ENCODE measurements at places on chromosomes 2 and 18. TPM values are rescaled to one million over a fixed set of nuclear protein-coding genes. Genes with fewer than 3 reads are reported as not detected.

Gene ANKRD30B
- not detected for polyA plus RNA-seq

Gene IL36B
- polyA plus RNA-seq: not detected

Gene CHRND
- 0.13 TPM for polyA plus RNA-seq

Gene SERPINB3
- polyA plus RNA-seq: not detected

Gene COA5
- 36.3 TPM for polyA plus RNA-seq

DNA sequence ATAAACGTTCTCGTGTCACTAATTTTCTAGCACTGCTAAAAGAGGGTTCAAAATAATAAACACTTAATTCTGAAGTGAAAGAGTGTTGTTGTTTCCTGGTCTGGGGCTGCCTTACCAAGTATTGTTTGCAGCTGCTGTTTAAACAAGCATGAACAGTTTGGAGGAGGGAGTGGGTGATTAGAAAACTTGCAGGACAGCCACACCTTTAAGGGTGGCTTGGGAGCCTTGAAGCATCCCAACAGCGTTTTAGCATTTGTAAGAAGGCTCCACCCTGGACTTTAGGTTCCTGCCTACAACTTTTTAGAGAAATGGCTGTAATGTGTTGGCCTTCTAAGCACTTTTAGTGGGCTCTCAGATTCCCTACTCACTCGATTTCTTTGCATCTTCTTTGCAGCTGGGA lies 371.6 kb downstream of the TGIF1 start:
- no peak for DNase-seq

DNA sequence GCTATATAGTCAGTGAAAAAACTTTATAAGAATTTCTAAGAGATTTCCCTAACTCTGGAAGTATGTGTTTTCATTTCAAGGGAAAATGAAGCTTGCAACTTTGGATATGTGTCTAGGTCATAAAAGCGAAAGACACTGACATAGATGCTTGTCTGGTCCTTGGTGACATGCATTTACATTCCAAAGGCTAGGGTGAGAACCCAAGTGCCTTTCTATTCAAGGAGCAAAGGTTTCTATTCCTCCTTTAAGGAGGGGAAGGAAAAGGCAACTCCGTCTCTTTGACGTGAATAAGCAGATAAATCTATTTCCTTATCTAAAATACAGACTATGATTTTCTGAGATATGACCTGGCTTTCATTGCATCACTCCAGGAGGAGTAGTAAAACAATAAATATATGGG lies 261.1 kb downstream of the CDH7 start:
- no peak for DNase-seq

DNA sequence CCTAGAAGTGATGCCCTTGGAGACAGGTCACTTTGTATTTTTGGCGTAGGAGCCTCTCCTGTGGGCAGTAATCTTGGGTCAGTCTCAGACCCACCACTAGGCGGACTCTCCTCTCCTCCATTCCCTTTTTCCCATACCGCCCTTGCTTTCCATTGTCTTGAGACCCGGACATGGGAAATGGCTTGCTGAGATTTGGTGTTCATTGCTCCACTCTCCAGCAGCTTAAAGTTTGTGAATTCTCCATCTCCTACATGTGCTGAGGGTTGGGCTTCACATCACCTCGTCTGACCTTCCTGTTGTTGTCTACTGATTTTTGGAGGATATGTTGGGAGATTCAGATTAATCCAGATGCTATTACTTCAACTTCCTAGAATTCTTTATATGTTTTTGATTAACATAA lies 159.2 kb upstream of the RAB12 start:
- no peak for DNase-seq

- no peak for DNase-seq
These were observed 2.9 kb upstream of the COQ10B start for GRCh38 chr2:197450465-197450864.

- no peak for DNase-seq
These were observed 110.1 kb downstream of the MREG start for GRCh38 chr2:215903203-215903602.

DNA sequence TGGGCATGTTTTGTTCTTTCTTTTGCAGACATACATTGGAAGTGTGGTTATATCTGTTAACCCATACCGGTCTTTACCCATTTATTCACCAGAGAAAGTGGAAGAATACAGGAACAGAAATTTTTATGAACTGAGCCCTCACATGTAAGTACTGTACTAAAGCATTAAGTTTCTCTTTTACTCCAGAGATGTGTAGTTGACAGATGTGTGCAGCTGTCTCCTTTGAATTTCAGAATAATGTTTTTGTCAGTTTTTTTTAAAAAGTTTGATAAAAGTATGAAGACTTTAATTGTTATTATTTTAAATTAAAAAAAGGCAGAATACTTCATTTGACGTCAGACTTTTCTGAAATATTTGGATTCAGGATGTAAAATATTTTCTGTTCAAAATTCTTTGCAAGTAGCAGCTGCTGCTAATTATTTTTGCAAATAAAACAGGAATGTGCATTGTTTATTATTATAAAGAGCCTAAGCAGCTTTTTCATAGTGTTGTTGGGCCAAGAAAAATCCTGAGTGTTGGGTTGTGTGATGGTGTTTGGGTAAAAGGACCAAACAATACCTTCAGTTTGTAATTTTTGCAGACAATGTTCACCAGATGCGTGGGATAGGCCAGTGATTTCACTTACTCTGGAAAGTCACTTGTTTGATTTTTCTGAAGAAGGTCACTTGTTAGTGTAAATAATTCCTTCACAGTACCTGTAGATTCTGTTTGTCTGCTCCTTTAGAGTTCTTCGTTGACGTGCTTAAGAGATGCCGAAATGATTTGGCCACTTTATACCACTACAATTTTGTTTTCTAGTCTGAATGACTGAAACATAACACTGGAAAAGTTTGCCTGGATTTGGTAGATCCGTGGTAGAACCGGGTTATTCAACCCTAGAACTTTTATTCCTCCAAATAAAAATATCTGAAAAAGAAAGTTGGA lies 51.1 kb downstream of the MYO1B start:
- DNase-seq: no peak

GRCh38 chr2:7620255-7620654 lies 703.0 kb downstream of the RNF144A start:
- no peak for DNase-seq

- no peak for DNase-seq
These were observed 382.3 kb upstream of the CRIM1 start for GRCh38 chr2:35973132-35973736.

GRCh38 chr2:8494589-8494988 lies 187.3 kb upstream of the ID2 start:
- DNase-seq: no peak

DNA sequence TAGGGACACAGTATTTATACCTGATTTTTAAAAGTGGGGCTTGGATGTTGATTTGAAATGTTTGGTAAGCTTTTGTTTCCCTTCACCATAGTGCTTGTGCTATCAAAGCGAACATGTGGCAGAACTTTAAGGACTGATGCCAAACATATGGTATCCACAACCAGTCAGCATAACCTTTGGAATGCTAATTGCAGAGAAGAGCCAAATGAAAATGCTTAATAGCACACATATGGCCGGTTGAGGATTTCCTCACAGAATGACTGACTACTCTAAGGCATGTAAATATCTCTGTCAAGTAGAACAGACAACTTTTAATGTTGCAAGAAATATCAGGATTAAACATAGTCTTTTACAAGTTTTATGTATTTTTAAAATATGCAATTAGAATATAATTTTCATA lies 120.9 kb upstream of the COL3A1 start:
- DNase-seq: no peak

DNA sequence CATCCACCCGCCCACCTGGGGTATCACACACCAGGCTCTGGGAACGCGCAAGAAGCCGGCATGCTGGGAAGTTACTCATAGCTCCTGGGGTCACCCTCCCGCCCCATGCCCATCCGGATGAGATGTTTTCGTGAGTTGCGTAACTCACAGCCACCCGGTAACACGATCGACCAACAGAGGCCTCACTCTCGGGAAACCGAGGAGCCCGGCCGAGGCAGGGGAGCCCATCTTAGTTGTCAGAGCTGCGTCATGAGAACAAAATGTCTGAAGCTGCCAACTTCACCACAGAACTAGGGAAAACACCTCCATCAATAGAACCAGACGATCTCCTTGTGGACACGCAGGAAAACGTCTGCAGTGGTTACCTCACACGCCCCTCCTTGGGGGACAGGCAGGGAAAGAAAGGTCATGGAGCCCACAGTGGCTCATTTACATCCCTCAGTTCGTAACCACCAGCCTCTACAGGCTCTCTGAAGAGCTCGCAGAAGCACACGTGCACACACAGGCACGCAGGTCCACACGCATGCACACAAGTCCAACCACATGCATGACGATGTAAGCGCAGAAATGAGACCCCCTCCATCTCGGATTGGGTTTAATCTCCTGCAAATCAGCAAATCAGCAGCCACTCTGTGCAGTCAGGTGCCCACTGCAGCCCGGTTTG lies 26.2 kb downstream of the ADI1 start:
- DNase-seq: no peak

DNA sequence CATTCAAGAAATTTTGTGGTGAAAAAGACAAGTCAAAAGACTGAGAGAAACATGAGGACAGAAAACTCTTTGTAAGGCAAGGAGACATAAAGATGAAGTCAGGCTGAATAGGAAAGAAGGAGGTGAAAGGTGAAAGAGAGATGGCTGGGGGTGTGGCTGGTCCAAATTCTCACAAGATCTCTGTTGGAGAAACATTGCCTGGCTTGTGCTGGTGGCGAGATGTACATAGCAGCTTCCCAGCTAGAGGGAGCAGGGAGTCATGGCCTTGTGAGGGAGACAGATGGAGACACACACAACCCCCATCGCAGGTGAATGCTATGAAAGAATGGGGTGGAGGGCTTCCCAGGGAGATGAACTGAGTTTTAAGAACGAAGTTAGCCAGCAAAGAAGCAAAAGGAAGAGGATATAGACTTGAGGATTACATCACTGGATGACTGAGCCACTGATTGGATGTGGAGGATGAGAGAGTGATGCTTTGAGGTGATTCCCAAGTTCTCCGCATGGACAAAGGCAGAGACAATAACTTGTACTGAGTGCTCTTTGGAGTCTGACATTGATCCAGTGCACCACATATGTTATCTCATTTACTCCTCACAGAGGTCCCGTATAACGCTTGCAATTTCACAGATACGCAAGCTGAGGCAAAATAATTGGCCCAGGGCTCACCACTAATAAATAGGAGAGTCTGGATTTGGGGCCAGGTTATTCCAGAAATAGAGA lies 3.7 kb upstream of the EMX1 start:
- DNase-seq: no peak

DNA sequence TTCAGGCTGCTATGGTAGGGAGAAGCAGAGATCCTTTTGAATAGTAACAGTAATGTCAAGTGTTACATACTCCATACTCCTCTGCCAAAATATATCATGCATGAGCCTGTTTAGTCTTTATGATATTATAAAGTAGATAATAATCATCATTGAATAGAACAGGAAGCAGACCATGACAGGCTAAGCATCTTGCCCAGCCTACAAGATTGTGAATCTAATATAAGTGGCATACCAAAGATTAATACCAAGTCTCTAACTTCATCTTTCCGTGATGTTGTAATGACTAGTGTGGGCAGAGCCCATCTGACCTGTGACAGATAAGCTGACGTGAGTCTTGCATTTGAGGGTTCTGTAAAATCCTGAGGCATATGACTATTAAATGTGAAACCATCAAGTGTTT lies 13.1 kb downstream of the NDUFB3 start:
- DNase-seq: no peak

GRCh38 chr2:134344954-134345697 lies 91.3 kb downstream of the MGAT5 start:
- no peak for DNase-seq

DNA sequence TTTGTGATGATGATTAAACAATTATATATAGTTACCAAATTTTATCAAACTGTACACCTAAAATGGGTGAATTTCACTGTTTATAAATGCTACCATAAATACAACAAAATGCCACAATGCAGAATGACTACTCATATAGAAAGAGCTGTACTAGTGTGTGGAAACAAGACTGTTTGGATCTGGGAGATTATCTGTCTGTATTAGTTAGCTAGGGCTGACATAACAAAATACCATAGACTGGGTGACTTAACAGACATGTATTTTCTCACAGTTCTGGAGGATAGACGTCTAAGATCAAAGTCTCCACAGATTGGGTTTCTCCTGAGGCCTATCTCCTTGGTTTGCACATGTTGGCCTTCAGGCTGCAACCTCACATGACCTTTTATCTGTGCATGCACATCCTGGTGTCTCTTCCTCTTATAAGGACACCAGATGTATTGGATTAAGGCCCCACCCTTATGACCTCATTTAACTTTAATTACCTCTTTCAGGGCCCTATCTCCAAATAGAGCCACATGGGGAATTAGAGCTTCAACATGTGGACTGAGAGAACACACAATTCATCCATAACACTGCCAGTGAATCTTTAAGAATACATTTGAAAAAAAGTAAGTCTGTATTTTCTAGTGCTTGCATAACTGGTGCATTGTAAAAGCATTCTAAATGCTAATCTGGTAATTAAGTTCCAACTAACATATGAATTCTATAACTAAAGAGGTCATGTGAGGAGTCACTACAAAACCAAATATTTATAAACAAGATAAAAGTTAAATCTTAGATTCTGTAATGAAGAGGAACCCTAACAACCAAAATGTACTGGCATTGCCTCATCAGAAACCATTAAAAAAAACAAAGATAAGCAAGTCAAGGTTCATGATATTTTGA lies 699.6 kb downstream of the NYAP2 start:
- DNase-seq: no peak

- DNase-seq: no peak
These were observed 4.3 kb upstream of the SH3BP4 start for GRCh38 chr2:234947556-234947955.

DNA sequence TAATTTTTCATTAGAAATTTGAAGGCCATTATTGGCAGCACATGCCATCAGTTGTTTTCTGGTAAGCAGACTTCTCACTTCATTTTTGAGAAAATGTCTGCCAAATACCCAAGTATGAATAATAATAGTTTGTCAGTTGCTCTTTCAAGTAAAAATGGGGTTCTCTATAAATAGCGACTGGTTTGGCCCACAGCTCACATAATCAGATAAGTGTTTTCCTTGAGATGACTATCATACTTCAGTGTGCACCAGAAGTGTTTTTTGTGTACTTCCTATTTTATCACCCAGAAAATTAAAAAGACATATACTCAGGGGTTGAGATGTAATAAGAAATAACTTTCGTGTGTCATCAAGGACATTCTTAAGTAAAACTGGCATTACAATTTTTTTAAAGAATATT lies 147.1 kb downstream of the PHLPP1 start:
- DNase-seq: no peak

GRCh38 chr2:184178229-184178628 lies 420.1 kb upstream of the ZNF804A start:
- DNase-seq: no peak

All from naive thymus-derived CD4-positive, alpha-beta T cell (primary cell).